Esophagus squamous epithelium (tissue), 5 donors: ENCODE measurements at places on chromosomes 6 and 20.

- DNase-seq, result no peak
Measured at GRCh38 chr20:49345524-49345923, 67.7 kb upstream of the ZNFX1 start.

DNA sequence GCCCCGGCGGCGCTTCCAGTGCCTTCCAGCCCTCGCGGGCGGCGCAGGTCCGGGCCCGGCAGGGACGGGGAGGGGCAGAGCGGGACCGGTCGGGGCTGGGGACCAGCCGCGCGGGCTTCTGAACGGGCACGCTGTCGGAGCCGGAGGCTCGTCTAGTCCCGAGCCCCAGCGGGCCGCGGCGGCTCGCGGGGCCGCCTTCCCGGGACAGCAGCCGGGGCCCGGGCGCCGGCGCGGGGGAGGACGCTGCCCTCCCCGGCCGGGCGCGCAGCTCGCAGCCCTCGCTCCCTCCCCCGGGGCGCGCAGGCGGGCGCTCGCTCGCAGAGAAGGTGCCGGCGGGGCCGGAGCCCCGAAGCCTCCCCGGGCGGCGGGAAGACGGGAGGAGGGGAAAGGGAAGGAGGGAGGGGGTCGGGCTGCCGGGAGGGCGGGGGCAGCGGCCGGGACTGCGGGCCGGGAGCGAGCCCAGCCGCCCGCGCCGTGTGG is 696 bp upstream of the SIRPA start:
- DNase-seq, result no peak

DNA sequence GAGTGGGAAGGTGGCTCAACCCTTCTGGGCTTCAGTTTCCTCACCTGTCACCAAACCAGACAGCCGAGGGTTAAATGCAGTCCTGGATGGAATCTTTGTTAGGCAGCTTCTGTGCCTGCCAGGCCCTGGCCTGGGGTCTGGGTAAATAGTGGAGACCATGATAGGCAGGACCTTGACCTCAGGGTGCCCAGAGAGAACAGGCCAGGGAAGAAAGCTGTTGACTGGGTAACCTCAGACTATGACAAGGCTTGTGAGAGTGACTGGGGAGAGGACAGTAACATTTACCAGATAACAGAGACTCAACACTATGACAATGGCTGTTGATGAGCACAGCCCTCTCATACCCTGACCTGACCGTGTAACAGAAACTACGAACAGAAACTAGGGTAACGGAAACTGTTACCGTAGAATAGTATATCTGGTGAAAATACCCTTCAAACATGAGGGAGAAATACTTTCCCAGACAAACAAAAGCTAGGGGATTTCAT is 218.3 kb downstream of the PREX1 start:
- no peak for DNase-seq

DNA sequence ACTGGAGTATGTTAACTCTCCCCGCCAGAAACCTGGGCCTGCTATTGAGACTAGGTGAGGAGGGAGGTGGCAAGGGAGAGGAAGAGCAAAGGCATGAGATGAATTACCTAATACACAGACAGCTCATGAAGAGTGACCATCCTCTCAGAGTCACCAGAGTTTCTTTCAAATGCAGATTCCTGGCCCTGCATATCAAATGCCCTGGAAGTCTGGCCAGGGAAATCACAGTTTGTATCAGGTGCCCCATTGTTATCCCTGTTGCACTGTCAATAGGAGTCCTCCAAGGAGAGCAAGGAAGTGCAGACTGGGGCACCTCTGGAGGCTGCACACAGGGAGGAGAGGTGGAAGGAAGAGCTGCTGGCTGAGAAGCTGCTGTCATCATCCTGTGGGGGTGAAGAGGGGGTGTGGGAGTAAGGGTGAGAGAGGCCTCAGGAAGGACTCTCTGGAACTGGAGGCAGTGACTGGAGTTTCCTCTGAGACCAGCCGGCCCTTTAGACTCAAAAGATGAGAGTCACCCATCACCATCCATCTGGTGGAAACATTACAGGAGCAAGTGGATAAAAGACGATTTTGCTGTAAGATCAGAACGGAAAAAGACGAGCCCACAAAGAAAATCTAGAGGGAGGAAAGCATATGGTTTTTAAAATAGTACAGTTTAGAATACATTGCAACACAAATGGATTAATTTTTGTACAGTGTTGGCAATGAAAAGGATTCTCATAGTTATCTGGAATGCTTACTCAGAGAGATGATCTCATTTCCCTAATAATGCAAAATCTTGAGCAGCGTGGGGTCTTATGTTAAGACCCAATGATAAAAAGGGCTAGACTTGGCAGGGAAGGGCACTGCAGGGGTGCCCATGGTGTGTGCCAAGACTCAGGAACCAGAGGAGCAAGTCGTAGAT is 268.1 kb downstream of the UST start:
- DNase-seq, result no peak

GRCh38 chr6:142155895-142156757 is 9.1 kb downstream of the VTA1 start:
- DNase-seq, result no peak

- no peak for DNase-seq
Measured at GRCh38 chr6:155267411-155267810, 3.6 kb downstream of the CLDN20 start.

GRCh38 chr20:10769700-10770099 is 95.9 kb upstream of the JAG1 start:
- DNase-seq, result no peak

DNA sequence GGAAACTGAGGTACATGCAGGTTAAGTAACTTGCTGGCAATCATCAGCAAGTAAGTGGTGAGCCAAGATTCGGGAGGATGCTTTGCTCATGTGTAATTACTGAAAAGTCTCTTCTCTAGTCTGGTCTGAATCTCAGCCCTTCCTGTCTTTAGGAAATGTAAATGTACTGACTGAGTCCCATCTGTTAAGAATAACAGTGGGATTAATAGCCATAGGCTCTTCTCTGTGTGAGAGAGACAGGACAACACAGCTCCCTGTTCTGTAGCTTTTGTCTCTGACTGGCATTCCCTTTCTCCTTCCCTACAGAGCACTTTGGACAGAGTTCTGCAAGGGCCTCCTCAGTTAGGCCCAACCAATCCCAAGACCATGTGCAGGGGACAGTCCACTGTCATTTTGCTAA is 131.3 kb upstream of the OGFRL1 start:
- DNase-seq, result no peak

- no peak for DNase-seq
Measured at GRCh38 chr6:50653253-50653652, 60.1 kb upstream of the TFAP2D start.

DNA sequence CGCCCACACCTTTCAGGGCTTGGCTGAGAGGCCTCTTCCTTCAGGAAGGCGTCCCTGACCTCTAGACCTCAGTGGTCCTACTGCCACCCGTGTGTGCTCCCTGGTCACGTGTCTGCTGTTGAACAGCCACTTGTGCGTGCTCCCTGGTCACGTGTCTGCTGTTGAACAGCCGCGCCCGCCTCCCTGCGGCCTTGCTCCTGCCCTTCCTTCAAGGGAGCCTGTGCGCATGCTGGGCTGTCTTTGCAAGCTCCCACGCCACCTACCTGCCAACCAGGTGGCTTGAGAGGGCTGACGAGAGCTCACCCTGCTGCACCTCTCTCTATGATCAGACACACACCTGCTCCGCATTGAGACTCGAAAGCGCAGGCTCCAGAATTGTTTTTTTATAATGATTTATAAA is 179.3 kb downstream of the BMP7 start:
- DNase-seq, result no peak

DNA sequence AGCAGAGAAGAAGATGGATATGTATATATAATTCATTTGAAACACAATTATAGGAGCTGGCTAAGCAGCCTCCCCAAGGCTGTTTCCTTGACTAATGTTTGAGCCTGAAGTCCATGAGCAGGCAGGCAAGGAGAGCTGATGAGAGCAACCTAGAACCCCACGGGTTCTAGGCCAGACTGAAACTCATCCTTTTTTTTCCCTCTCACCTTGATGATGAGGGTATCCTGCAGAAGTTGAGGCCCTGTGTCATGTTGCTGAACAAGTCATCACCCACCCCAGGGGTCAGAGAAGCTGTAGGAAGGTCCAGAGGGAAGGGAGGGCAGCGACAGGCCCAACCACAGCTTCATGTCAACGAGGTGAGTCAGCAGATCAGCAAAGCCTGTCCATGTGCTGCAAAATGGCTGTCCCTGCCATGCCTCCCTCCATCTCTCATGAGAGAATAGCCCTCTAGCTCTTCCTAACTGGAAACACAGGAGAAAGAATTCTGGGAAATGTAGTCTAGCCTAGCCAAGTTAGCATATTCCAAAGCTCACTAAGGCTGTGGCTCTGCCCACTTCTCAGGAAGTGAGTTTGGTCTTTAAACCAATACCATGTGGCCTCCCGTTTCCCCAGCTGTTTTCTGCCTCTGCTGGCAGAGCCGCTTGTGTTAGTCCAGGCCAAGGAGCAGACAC is 91.3 kb upstream of the DTNBP1 start:
- no peak for DNase-seq

DNA sequence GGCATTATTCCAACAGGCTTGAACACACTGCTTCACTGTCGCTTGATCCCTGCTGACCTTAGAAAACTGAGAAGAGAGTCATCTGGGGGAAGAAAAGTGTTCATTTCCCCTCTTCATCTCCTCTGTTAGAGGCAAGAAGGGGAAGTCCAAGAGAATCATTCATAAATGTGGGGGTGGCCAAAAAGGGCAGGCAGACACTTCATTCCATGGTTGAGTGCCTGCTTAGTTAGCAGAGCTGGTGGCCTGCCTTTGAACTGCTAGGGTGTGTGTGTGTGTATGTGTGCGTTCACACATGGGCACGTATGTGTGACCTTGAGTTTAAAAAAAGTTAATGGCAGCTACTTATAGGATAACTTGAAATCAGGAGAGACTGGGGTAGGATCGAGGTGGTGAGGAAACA is 39.4 kb upstream of the RFPL4B start:
- no peak for DNase-seq

DNA sequence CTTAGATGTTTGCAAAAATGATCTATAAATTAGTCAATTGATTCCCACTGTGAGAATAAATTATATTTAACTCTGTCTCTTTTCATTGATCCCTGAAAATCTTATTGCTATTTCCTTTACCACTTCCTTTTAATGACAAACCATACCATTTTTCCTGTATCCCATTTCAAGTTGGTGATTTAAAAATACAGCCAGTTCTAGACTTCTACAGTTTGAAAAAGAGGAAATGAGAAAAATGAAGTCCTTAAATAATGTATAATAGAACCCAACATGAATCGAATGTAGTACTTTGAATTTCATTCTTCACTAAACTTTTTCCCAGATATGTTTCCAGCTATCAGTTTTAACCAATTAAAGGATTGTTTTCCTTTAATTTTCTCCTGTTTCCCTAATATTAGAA is 29.5 kb upstream of the SDHAF4 start:
- DNase-seq, result no peak

DNA sequence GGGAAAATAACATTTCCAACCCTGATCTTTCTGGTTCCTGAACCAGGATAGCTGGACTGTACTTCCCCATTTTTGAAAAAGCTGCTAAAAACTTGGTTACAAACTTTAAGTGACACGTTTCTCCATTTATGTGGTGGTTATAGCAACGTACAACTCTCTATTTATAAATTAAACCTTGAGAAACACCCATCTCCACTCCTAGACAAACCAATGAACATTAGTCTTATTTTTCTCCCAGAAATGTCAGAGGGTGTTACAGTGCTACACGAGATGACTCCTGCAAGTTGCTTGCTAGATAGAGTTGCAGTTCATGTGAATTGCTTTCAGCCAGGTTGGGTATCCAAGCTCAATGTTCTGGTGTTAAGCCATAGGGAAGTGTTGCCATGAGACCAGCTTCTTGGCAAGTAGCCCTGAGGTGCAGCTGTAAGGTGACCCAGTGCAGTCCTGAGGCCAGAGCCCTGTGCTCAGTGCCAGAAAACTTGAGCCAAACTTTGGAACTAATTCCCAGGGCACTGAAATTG is 51.3 kb upstream of the REV3L start:
- DNase-seq, result no peak

GRCh38 chr6:119614138-119614537 is 264.6 kb upstream of the MAN1A1 start:
- no peak for DNase-seq

DNA sequence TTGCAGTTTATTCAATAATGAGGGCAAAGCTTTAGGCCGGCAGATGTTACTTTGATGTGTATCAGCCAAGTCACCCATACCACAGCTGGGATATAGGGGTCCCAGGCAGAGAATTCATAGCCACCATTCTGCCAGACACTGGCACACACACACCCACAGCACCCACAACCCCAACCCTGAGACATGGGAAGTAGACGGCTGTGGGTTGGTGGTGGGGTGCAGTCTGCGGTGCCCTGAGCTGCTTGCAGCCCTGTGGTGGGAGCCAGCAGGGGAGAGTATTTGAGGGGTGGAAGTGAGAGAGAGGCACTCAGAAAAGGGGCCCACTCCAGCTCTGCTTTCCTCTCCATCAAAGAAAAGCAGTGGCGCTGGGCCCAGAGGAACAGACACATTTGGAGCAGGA is 125.3 kb downstream of the FOXO3 start:
- DNase-seq, result no peak

DNA sequence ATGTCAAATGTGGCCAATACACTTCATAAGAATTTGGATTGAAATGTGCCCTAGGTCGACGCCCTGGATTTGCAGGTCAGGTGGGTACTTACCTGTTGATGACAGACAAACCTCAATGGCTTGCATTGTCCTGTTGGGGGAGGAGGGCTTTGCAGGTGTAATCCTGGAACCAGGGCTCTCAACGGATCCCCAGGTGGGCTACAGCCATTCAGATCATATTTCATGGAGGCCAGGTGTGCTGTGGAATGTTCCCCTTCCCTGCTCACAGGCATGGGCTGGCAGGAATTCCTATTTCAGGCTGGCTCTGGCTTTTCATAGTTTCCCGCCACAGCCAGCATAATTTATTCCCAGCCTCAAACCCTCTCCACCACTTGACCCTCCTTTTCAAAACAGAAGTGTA is 254.7 kb downstream of the SMOC2 start:
- DNase-seq, result no peak

GRCh38 chr20:9999645-10000044 is 35.1 kb upstream of the ANKEF1 start:
- DNase-seq, result no peak

GRCh38 chr6:17281497-17282481 is 628 bp downstream of the RBM24 start:
- DNase-seq, result no peak

- no peak for DNase-seq
Measured at GRCh38 chr6:16359563-16359962, 121.2 kb downstream of the GMPR start.

DNA sequence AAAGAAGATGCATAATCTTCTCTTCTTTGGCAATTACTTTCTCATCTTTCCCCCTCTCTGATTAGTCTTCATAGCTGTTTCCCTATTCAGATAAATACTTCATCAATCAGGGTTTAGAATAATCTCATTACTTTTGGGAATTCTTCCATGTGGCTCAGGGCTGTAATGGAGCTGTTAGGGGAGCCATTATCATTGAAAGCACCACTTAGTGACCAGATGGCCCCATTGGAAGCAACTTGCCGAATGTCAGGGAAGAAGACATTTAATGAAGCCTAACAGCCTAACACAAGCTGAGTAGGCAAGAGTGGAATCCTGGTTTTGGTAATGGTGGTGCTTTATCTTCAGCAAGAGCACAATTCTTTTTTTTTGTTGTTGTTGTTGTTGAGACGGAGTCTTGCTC is 45.0 kb downstream of the TIAM2 start:
- no peak for DNase-seq
